ENCODE measurements at places on chromosomes 13 and 19. TPM values are rescaled to one million over a fixed set of nuclear protein-coding genes. Genes with fewer than 3 reads are reported as not detected.

SULT2B1 gene
- not detected for total RNA-seq

PBX4 gene
- 0.55 TPM for total RNA-seq

OSCAR gene
- 0.78 TPM for total RNA-seq

ZNF468 gene
- 27.6 TPM for total RNA-seq

GPC5 gene
- 0.30 TPM for total RNA-seq

ZNF667 gene
- total RNA-seq = 9.2 TPM

CYP4F2 gene
- not detected for total RNA-seq

GRAMD1A gene
- 27.0 TPM for total RNA-seq

IL17D gene
- 1.3 TPM for total RNA-seq

ZNF285 gene
- 5.6 TPM for total RNA-seq

CGB3 gene
- total RNA-seq = not detected

SRRM5 gene
- 0.05 TPM for total RNA-seq

ZNF426 gene
- 21.5 TPM for total RNA-seq

ARMC6 gene
- 36.2 TPM for total RNA-seq

LSR gene
- 0.59 TPM for total RNA-seq

NPHS1 gene
- total RNA-seq = not detected

ZNF486 gene
- total RNA-seq = 5.3 TPM

All from smooth muscle cell of the umbilical artery (primary cell).